ENCODE measurements at places on chromosomes 4 and X.

DNA sequence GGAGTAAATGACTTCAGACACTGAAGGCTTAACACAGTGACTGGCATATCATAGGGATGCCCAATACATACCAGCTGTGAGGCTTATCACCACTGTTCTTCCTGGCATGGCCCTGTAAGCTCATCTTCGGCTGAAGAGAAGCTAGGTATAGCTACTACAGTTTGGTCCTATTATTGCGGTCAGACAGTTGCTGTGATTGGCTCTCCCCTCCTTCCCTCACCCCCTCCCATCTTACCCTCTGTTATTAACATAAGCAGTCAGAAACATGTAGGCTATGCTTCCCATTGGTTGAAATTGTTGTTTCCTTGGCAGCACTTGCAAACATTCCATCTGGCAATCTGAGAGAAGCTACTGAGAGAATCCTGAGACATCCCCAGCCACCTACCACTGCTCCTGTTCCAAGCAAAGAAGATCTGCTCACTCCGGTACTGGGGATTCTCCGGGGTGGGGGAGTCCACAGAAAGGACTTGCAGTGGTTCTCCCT lies at the start of gene AKAP14:
AKAP14 (plus strand) TSS at position 51 of the 484 bp plus-strand sequence. CDS start 7,331 bp downstream, outside the sequence.
- H3K36me3 ChIP-seq, result no peaks in the 10 kb centered on the region
- DNase-seq, result no peak
- H3K27ac ChIP-seq, result no peak within 1 kb of the TSS
- H3K4me1 ChIP-seq, result no peaks in the 10 kb centered on the region
- H3K4me3 ChIP-seq, result no peak within 1 kb of the TSS

DNA sequence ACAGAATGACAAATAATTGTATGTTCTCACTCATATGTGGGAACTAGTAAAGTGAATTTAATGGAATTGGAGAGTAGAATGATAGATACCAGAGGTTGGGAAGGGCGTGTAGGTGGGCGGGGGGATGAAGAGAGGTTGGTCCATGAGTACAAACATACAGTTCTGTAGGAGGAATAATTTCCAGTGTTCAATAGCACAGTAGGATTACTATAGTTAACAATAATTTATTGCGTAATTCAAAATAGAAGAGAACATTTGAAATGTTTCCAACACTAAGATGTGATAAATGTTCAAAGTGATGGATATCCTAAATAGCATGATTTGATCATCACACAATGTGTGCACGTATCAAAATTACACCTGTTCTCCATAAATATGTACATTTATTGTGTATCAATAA lies 106.2 kb upstream of the IL1RAPL2 start:
- no peak for DNase-seq
- H3K27me3 ChIP-seq, result no peaks in the 10 kb centered on the region
- no peaks in the 10 kb centered on the region for H3K36me3 ChIP-seq
- H3K27ac ChIP-seq, result no peak overlapping the region
- no peaks in the 10 kb centered on the region for H3K4me1 ChIP-seq

DNA sequence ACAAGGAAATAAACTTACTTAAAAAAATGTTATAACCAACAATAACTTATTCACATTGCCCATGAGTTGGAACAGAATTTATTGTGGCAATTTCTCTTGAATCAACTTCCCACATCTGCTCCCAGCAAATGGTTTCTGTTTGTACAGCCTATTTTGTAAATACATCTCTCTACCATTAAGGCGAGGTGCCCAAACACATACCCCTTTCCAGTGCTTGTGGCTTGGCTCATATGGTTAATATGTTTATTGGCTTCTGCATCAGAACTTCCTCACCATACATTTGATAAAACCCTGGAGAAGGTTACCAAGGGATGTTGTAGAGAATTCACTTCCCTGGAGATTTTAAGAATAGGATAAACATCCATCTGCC lies 207.1 kb downstream of the SOWAHB start:
- H3K4me1 ChIP-seq, result peaks cover 2% of the 10 kb centered on the region
- 0 out of 2 replicates have a peak overlapping the region, but pooled peaks have one; percentile 29 for H3K27ac ChIP-seq
- H3K4me3 ChIP-seq, result peak overlapping the region; percentile 42
- peaks cover 2% of the 10 kb centered on the region for H3K27me3 ChIP-seq

GRCh38 chrX:10282490-10282889 lies 125.7 kb downstream of the CLCN4 start:
- H3K4me3 ChIP-seq, result no peak overlapping the region
- no peaks in the 10 kb centered on the region for H3K36me3 ChIP-seq
- no peak overlapping the region for H3K27ac ChIP-seq
- no peak for DNase-seq

GRCh38 chr4:92175250-92175649 lies 128.5 kb upstream of the GRID2 start:
- H3K36me3 ChIP-seq, result no peaks in the 10 kb centered on the region
- no peaks in the 10 kb centered on the region for H3K27me3 ChIP-seq
- no peak for DNase-seq
- no peaks in the 10 kb centered on the region for H3K4me1 ChIP-seq
- H3K27ac ChIP-seq, result no peak overlapping the region

GRCh38 chrX:79169484-79169883 lies 25.0 kb downstream of the GPR174 start:
- H3K36me3 ChIP-seq, result no peaks in the 10 kb centered on the region
- H3K4me3 ChIP-seq, result no peak overlapping the region
- no peak for DNase-seq
- H3K27ac ChIP-seq, result no peak overlapping the region
- no peaks in the 10 kb centered on the region for H3K4me1 ChIP-seq
- H3K27me3 ChIP-seq, result no peaks in the 10 kb centered on the region

GRCh38 chr4:6471307-6472007 lies 957 bp downstream of the PPP2R2C start:
- DNase-seq, result no peak
- peaks cover 8% of the 10 kb centered on the region for H3K4me1 ChIP-seq
- no peaks in the 10 kb centered on the region for H3K36me3 ChIP-seq

DNA sequence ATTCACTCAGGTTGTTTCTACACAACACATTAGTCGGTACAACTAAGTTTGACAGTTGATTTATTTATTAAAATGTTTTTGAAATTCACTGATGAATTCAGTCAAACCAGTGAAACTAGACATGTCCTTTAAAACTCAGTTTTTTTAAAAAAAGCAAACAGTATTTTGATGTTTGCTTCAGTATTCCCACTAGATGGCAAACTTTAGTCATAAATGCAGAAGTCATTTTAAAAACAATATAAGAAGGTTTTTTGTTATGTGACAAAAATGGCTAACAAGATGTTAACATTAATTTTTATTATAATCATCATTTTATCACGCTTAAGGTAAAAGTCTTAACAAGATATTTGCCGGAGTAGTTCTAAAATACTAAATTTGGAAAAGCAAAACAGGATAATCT lies 1337.8 kb upstream of the DIAPH2 start:
- H3K36me3 ChIP-seq, result no peaks in the 10 kb centered on the region
- no peak for DNase-seq
- no peaks in the 10 kb centered on the region for H3K4me1 ChIP-seq
- H3K27ac ChIP-seq, result no peak overlapping the region

DNA sequence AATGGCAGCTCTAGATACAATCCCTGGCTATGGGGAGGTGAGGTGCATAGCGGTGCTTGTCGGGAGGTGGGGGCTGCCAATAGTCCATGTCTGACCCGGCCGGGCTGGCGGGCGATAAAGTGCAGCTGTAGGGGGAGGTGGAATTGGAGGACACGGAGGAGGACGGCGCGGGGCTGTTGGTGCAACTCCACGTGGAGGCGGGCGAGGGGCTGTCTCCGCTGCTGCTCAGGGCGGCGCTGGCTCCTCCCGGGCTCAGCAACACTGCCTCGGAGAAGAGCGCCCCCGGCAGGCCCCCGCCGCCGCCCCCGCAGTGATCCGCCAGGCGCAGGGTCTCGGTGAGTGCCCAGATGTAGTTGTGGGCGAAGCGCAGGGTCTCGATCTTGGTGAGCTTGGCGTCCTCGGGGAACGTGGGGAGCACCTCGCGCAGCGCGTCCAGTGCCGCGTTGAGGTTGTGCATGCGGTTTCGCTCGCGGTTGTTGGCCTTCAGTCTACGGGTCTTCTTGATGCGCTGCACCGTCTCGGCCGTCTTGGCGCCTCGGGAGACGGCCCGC lies 1.3 kb downstream of the NEUROG2 start:
- H3K27ac ChIP-seq, result no peak overlapping the region
- H3K36me3 ChIP-seq, result no peaks in the 10 kb centered on the region
- peak overlapping the region; percentile 67 for H3K4me3 ChIP-seq
- DNase-seq, result no peak

DNA sequence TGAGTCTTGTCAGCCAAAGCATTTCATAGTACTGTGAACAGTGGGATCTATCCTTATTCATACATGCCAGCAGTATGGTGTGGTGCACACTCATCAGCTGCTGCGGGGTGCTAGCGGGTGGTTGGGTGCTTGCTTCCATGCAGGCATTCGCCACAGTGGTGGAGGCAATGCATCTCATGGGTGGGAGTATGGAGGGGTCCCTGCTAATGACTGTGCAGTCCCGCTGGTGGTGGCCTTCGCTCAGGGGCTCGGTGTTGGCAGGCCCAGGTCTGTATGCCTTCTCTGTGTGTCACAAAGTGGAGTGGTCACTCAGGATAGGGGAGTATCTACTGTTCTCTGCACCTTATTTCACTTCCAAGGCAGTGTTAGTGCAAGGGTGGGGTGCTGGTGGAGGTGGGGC lies 122.6 kb downstream of the POU3F4 start:
- H3K27ac ChIP-seq, result no peak overlapping the region
- no peaks in the 10 kb centered on the region for H3K27me3 ChIP-seq
- H3K4me3 ChIP-seq, result no peak overlapping the region
- no peaks in the 10 kb centered on the region for H3K36me3 ChIP-seq
- H3K4me1 ChIP-seq, result no peaks in the 10 kb centered on the region

DNA sequence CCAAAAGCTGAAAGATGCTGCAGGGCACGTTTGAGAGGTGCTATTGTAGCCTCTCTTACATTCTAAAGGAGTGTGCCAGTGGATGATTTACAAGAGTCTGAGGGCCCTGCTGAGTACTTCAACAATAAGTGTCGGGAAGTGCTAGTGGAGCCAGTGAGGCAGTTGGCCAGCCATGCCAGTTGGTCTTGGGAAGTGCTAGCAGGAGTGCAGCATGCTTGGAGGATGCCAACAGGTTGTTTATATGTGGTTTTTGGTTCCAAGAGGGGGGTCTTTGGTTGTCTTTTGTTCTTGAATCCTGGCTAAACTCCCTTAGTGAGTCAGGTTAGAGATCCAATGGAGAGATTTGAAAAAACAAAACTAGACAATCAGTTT lies 335.3 kb downstream of the PABPC4L start:
- no peak overlapping the region for H3K4me3 ChIP-seq
- no peaks in the 10 kb centered on the region for H3K36me3 ChIP-seq
- no peak for DNase-seq
- H3K4me1 ChIP-seq, result no peaks in the 10 kb centered on the region
- H3K27ac ChIP-seq, result no peak overlapping the region

GRCh38 chrX:118807151-118808017 lies 16.2 kb upstream of the ZCCHC12 start:
- H3K27me3 ChIP-seq, result no peaks in the 10 kb centered on the region
- no peaks in the 10 kb centered on the region for H3K36me3 ChIP-seq
- no peak overlapping the region for H3K27ac ChIP-seq
- DNase-seq, result peak; percentile 24

- DNase-seq, result no peak
- no peaks in the 10 kb centered on the region for H3K36me3 ChIP-seq
- H3K27ac ChIP-seq, result no peak overlapping the region
- H3K27me3 ChIP-seq, result no peaks in the 10 kb centered on the region
Observed at GRCh38 chr4:89871211-89871610, 23.4 kb upstream of the MMRN1 start.

DNA sequence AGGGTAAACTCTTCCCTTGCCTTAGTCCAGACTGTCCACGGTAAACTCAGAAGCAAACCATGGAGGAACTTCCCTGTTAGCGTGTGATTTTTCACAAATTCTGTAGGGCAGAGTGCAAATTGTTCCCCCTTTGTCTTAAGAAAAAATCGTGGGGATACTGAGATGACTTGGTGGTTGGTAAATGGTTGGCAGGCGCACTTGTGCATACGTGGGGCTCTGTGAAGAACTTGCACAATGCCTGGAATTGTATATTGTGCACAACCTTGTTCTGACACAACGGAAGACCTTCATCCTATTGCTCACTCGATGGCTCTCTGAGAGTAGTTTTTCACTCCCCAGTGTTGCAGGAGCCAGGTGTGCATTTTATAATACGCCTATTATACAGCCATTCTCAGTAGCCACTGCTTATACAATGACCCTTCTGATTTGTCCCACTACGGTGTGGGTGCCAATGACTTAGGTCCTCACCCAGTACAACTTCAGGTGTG lies 150.0 kb downstream of the SPRY1 start:
- no peak overlapping the region for H3K4me3 ChIP-seq
- peaks cover 20% of the 10 kb centered on the region for H3K4me1 ChIP-seq
- H3K27me3 ChIP-seq, result no peaks in the 10 kb centered on the region
- H3K36me3 ChIP-seq, result no peaks in the 10 kb centered on the region
- H3K27ac ChIP-seq, result peak overlapping the region; percentile 88
- DNase-seq, result no peak

DNA sequence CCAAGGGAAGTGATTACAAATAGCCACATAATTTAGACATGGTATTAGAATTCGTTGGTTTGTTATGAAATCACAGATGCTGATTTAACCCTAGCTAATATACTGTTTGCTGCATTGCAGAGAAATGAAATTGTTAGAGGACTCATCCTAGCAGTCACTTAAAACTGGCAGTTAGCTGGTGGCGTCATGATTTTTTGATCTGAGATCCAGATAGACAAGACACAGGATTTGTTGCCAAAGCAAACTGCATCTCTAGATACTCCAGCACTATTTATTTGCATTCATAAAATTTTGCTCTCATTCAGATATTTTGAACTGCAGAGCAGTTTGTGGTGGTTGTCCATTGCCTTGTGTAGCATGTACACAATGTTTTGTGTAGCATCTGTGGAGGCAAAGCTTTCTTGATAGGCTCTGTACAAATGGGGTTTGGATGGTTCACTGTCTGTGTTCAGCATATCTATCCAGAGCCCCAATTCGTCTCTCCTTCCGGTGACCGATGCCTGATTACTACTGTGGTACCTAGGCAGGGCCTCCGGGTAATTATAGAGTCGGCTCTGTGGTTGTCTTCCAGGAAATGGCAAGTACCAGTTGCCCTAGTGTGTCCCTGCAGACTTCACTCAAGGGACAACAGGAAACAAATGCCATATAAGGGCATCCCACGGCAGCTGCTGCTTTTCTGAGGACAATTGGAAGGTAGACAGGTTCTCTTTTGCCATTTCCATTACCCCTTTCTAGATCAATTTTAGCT lies 30.1 kb upstream of the SPARCL1 start:
- no peak overlapping the region for H3K4me3 ChIP-seq
- no peaks in the 10 kb centered on the region for H3K4me1 ChIP-seq
- no peak for DNase-seq

- H3K27me3 ChIP-seq, result no peaks in the 10 kb centered on the region
- no peak overlapping the region for H3K4me3 ChIP-seq
- H3K27ac ChIP-seq, result no peak overlapping the region
- no peaks in the 10 kb centered on the region for H3K36me3 ChIP-seq
- H3K4me1 ChIP-seq, result no peaks in the 10 kb centered on the region
- DNase-seq, result no peak
Observed at GRCh38 chr4:56424697-56425514, 10.5 kb downstream of the PPAT start.

- H3K4me3 ChIP-seq, result no peak overlapping the region
- no peaks in the 10 kb centered on the region for H3K27me3 ChIP-seq
- no peak for DNase-seq
- no peaks in the 10 kb centered on the region for H3K4me1 ChIP-seq
Observed at GRCh38 chr4:2047031-2047660, 12.0 kb upstream of the NAT8L start.

- H3K27me3 ChIP-seq, result no peaks in the 10 kb centered on the region
- no peaks in the 10 kb centered on the region for H3K36me3 ChIP-seq
Observed at GRCh38 chr4:114178392-114178791, 198.9 kb upstream of the ARSJ start.

Data from Panc1 (cell line).